ENCODE measurements at places on chromosomes 2 and 18.
A peak's percentile ranks its signal among the peaks of the same experiment; 100 is the strongest.

DNA sequence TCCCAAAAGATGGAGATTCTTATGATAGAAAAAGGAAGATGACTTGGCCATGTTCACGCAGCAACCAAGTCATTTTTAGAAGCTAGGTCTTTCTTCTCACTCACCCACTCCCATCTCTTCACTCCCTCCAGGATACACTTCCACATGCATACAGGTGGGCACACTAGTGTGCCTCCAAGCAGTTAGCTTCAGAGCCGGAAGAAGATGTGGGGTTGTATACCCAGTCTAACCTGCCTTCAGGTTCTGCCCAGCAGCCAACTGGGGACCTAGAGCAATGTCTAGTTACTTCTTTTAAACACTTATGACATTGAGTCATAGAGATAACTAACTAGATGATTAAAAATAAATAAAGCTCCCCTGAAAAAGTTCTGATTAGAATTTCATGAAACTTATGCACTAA, 21.8 kb upstream of the TANK start:
- DNase-seq = no peak

DNA sequence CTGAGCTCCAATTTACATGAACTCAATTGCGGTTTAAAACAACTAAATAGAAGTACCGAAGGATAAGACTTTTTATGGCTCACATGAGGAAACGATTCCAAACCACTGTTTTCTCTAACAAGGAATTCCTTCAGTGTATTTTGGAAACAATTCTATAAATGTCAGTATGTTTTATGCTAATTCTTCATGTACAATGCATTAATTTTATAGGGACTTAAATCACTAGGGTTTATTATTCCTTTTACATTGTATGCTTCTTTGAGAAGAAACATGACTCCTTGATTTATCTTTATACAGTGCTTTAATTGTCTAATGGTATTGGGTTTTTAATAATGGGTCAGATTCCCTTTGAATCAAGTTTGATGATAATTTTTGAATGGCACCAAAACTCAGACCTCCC, 566.8 kb downstream of the EPHA4 start:
- no peak for DNase-seq

- DNase-seq = no peak
Observed at GRCh38 chr18:8721716-8722115, 16.4 kb downstream of the MTCL1 start.

DNA sequence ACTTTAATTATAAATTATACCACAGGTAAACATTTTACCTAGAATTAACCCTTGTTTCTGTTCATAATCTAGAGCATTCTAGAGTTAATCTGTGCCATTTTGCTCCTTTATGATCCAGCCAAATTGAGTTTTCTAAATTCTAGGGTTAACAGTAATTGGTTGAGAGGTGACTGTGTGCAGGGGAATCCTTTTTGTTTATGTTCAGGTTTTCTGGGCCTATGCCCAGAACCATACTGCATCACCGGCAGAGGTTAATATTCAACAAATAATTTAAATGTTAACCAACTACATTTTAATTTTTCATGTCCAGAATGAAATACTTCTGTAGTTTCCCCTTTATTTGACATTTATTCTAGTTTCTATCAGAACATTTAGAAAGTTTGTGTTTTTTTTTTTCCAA, 32.3 kb downstream of the CARF start:
- DNase-seq = no peak

GRCh38 chr2:68714866-68715265, 19.7 kb upstream of the ARHGAP25 start:
- DNase-seq = peak; percentile 69

DNA sequence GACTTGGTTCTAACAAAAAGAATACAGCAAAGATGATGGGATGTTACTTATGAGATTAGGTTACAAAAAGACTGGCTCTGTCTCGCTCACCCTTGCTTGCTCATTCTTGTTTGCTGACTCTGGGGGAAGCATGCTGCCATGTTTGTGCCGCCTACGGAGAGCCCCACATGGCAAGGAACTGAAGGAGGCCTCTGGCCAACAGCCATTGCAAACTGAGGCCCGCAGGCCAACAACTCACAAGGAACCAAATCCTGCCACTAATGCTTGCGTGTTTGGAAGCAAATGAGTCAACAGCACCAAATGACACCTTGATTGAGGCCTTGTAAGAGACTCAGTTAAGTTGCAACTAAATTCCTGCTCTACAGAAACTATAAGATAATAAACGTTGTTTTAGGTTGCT, 297.6 kb upstream of the STON1 start:
- no peak for DNase-seq

GRCh38 chr2:175726223-175726622, 275.8 kb downstream of the LNPK start:
- DNase-seq = no peak

- no peak for DNase-seq
Observed at GRCh38 chr2:113768770-113769169, 12.3 kb upstream of the SLC35F5 start.

- DNase-seq = no peak
Observed at GRCh38 chr2:102304268-102304667, 7.1 kb upstream of the IL1RL1 start.

DNA sequence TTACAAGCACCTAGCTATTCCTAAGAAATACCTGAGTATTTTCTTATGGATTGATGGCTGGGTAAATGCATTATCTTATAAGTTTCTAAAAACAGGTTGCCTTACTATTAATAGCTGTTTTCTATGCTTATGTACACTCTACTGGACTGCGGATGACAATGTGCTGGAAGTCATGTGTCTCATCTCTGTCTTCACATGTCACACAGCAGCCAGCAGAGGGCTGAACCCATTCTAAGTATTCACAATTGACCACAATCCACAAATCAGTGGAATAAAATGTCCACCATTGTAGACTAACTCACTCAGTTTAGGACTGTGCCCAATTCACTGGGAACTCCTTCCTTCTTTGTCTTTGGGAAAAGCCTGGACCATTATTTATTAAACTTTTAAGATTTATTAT, 371.2 kb downstream of the INSIG2 start:
- DNase-seq = no peak

GRCh38 chr2:50529600-50530218, 502.2 kb downstream of the NRXN1 start:
- peak; percentile 46 for DNase-seq

DNA sequence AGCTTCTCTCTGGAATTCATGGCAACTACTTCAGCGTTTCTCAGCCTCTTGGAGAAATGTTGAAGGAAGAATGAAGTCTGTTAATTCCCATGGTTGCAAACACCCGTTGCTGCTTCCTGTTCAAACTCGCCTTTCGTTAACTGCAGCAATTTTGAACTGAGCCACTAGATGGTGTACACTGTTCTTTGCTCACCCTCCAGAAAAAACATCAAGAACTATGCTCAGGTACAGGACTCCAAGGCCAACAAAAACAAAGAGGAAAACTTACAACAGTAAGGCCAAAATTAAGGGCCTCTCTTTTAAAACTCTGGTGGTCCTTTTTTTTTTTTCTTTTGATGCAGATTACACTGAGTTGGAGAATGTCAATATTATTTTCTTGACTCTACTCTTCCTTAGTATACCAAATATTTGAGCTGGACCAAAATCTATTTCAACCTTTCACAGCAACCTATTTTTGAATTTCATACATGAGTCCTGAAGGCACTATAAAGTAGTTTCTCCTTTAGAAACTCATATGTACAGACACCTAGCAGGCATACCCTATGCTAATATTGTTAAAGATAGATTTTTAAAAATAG, 58.2 kb downstream of the KLHL14 start:
- peak; percentile 54 for DNase-seq

- no peak for DNase-seq
Observed at GRCh38 chr2:17058772-17059402, 393.3 kb upstream of the CYRIA start.

- peak; percentile 71 for DNase-seq
Observed at GRCh38 chr18:32349728-32350395, 120.8 kb downstream of the GAREM1 start.

Measured in globus pallidus (tissue), 1 donor.